ENCODE measurements at places on chromosomes 4 and X.

DNA sequence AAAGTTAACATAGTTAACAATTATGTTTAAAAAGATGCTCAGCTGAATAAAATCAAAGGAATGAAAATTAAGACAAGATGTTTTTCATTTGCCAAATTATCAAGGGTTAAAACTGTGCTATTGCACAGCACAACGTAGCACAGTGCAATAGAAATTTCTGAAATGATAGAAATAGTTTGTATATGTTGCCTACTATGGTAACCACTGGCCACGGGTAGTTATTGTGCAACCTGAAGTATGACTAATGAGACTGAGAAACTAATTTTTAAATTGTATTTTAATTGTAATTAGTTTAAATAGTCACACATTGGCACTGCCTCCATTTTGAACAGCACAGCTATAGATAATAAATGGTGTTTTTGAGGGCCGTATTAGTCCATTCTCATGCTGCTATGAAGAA lies 343.1 kb upstream of the FAM241A start:
- DNase-seq, result no peak

DNA sequence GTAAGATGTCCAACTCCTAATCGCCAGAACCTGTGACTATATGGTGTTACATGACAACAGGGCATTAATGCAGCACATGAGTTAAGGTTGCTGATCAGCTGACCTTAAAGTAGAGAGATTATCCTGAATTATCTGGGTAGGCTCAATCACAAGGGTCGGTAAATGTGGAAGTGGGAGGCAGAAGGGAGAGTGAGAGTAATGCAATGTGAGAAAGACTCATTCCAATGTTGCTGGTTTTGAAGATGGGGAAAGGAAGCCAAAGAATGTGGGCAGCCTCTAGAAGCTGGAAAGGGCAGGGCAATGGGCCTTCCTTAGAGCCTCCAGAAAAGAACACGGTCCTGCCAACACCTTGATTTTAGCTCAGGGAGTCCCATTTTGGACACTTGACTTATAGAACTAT lies 67.4 kb downstream of the STX18 start:
- DNase-seq, result no peak

GRCh38 chr4:8765084-8765483 lies 106.6 kb downstream of the HMX1 start:
- DNase-seq, result no peak

- DNase-seq, result no peak
These were observed 29.3 kb upstream of the RXFP1 start for GRCh38 chr4:158492391-158492790.

- DNase-seq, result no peak
These were observed 21.8 kb downstream of the RPS6KA3 start for GRCh38 chrX:20244931-20245330.

DNA sequence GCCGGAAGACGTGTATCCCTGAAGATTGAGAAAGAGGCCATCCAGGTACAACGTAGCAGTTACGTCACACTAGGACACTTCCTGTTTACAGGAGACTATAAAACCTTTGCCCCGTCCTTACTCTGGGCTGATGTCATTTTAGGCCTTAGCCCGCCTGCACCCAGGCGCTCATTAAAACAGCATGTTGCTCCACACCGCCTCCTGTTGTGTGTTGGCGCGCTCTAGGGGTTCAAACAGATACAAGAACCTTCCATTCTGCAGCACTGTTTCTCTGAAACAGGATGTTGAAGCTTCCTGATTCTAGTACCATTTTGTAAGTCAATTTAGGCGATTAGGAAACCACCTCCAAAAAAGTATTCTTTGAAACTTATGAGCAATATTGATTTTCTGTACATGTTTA lies 722.1 kb downstream of the PCDH7 start:
- no peak for DNase-seq

GRCh38 chr4:101357751-101358150 lies 10.4 kb upstream of the PPP3CA start:
- DNase-seq, result no peak

GRCh38 chr4:176508780-176509331 lies 189.1 kb downstream of the SPCS3 start:
- no peak for DNase-seq

DNA sequence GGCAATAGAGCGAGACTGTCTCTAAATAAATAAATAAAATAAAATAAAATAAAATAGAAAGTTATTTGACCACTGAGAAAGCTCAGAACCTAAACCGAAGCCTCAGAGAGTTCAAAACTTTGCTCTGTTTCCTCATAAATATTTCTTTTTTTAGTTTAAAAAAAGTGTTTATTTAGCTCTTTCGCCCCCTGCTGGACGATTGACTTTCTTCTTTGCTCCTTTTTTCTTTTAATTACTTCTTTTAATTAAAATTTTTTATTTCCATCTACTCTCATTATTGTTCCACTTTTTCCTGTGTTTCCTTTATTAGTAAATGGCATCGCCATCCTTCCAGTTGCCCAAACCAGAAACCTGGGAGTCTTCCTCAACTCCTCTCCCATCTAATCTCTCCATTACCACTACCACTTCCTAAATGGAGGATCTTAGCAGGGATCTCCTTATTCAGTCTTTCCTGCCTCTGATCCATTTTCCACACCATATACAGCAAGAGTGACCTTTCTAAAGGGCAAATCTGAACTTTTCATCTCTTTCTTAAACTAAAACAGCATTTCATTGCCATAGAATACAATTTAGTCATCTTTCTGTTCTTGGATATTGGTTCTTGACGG lies 728 bp upstream of the IL13RA2 start:
- no peak for DNase-seq

- no peak for DNase-seq
These were observed 145.4 kb downstream of the EMCN start for GRCh38 chr4:100372432-100372831.

- no peak for DNase-seq
These were observed 31.7 kb upstream of the INTU start for GRCh38 chr4:127601029-127601428.

GRCh38 chrX:41350150-41350975 lies 16.4 kb downstream of the DDX3X start:
- no peak for DNase-seq

DNA sequence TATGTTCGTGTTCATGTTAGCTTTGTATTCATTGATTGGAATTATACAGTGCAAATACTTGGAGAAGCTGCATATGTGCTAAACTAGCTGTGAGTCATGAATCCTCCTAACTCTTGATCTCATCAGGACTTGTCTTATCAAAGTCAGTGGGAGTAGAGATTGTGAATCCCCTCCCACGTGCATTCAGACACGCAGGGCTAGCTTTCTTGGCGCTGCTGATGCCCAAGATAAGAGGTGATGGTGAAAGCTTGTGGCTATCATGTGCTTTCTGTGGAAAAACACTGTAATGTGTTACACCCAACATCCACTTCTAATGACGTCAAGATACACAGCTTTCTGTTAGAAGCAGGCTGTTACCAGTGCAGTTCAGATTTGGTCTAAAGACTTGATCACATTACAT lies 348.7 kb upstream of the HAND2 start:
- no peak for DNase-seq

- DNase-seq, result no peak
These were observed 43.4 kb upstream of the TAF9B start for GRCh38 chrX:78182881-78183280.

DNA sequence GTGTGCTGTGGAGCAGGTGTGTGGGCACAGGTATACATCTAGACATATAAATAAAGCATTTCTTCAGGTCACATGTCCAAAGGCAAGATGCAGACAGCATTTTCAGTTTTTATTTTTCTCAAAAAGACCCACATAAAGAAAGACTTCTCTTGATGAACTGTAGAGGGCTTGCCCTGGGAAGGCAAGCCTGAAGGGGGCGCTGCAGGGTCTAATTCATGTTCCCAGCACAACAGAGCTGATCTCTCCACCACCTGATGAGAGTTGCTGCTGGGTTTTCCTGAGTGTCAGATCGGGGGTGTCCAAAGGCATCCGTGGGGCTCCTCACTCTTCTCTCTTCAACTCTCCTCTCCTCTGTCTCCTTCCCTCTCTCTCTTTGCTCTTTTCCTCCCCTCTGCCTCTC lies 26.6 kb downstream of the ADRA2C start:
- DNase-seq, result no peak

GRCh38 chr4:165404080-165404479 lies 25.3 kb downstream of the CPE start:
- DNase-seq, result no peak

GRCh38 chr4:4800646-4801408 lies 58.6 kb upstream of the MSX1 start:
- no peak for DNase-seq

DNA sequence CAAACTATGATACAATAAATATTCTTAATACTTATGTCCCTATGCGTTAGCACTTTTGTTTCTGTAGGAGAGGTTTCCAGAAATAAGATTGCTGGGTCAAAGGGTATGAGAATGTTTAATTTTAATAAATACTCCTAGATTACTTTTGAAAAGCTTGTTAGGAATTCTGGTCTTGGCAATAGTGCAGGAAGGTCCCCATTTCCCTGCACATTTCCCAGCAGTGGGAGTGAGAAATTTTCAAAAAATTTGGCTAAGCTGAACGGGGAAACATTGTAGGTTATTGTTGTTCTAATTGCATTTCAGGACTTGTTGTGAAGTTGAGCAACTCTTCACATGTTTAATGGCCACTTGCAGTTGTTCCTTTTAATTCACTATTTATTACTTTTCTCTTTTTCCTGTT lies 27.1 kb downstream of the IGFBP7 start:
- no peak for DNase-seq

- no peak for DNase-seq
These were observed 42.9 kb upstream of the TMPRSS11B start for GRCh38 chr4:68288393-68288740.

DNA sequence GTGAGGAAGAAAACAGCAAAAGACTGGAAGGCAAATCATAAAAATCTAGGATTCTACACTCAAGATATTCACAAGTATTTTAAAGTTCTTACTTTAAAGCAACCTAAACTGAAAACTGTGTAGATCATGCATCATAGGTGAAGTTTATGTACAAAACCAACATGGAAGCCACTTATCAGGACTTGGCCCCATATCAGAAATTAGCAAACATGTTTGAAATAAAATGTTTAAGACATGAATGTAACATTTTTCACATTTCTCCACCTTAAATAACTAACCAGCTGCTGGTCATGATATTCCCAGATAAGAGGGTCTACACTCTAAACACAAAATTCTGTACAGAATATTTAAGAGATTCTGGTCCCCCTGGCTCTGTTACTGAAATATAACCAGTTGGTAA lies 38.5 kb downstream of the APBB2 start:
- no peak for DNase-seq

DNA sequence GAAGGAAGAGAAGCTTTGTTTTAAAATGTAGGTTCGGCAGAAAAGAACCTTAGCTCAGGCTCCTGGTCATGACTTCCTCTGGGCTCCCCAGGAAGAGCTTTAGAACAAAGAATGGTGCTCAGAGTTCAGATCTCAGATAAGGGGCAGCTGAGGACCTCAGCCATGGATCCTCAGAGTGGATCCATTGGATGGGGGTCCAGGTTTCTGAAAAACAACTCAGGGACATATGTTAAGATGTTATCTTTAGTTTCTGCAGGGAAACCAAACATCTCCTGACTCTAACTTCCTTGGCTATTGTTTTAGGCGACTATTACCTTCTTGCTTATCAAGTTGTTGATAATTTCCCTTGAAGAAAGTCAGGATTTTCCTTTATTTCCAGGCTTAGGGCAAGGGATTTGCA lies 5.4 kb downstream of the EVC start:
- no peak for DNase-seq

DNA sequence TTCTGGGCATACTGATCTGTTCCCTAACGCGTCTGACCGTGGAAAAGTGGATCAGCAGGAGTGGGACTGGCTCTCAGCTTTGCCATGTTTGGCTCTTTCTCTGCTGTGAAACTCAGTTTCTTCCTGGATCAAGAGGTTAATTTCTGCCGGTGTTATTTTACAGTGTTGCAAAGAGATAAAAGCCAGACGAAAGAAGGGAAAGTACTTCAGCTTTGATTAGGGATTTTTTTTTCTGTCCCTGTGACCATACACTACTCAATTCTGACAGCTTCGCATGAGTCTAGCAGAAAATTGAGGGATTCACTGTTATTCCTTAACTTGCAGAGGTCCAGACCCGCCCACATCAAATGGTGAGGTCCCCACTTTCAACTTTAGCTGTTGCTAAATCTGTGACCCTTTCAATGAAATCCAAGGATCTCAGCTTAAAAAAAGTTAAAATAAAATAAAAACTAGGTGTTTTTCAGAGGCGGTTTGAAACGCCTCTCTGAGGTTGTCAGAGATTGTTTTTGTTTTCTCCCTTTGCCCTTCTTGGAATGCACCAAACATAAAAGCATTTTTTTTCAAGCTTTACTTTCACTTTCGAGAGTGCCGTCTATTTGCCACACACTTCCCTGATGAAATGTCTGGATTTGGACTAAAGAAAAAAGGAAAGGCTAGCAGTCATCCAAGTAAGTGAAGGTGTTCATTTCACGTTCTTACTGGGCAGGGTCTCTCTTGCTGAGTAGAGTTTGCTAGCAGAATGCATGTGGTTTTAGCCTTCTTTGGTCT lies at the start of gene TLR3:
TLR3 (plus strand) TSS at position 576 of the 768 bp plus-strand sequence. CDS start 7,464 bp downstream, outside the sequence.
- peak; percentile 64 for DNase-seq

GRCh38 chr4:143254491-143255226 lies 69.9 kb downstream of the USP38 start:
- DNase-seq, result no peak

- no peak for DNase-seq
These were observed 2045.7 kb upstream of the TENM3 start for GRCh38 chr4:180197471-180197870.

DNA sequence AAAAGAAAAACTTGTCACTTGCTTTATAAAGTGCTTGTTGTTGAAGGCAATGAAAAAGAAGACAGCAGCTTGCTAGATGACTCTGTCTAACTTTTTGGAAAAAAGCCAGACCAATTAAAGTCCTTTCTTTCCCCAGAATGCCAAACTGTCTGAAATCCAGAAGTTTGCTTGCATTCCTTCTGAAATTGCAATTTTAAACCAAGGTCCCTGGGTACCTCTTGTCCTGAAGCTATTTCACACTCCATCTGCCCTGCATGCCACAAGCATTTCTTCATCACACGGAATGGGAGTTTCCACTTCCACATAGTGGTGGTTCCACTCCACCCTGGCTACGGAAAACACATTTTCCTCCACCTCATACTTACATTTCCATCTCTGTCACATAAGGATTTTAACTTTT lies 101.0 kb downstream of the PAPSS1 start:
- no peak for DNase-seq

- DNase-seq, result no peak
These were observed 306.1 kb downstream of the PCDH7 start for GRCh38 chr4:31026256-31026655.

GRCh38 chr4:3390288-3390811 lies 51.4 kb upstream of the HGFAC start:
- no peak for DNase-seq

DNA sequence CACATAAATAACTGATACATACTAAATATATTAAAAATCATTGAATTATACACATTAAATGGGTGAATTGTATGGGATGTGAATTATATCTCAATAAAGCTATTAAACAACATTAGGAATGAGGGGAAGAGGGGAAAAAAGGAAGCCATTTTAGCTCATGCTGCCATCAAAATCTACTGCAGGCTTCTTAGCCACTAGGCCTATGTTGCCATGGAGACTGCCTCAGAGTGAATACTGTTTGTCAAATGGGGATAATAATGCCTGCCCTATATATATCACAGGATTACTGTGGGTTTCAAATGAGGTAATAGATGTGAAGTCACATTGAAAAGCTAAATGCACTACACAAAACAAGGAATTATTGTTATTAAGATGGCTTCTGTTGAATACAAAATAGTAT lies 21.2 kb downstream of the TMEM255A start:
- no peak for DNase-seq
